GM23338 (cell line): ENCODE measurements at places on chromosomes 7 and 10.
A peak's percentile ranks its signal among the peaks of the same experiment; 100 is the strongest.

DNA sequence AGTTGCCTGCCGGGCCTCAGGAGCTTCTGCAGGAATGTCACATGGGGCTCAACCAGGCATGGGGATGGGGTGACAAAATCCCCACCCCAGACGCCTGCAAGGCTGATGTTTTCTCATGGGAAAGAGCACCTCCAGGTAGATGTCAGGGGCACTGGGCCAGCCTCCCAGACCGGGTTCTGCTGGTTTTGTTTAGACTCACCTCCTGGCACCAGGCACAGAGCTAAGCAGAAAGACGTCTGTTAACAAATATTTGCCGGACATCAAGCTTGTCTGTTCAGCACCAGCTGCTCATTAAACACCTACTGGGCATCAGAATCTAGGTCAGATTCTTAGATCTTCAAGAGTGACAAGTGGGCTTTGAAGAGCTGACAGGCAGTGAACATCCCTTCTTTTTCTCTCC is 34.9 kb upstream of the TCERG1L start:
- no peak for DNase-seq

GRCh38 chr7:21256310-21256877 is 171.5 kb upstream of the SP4 start:
- peak; percentile 58 for DNase-seq

GRCh38 chr7:38330861-38331621 is 57.6 kb upstream of the TARP start:
- peak; percentile 91 for DNase-seq

DNA sequence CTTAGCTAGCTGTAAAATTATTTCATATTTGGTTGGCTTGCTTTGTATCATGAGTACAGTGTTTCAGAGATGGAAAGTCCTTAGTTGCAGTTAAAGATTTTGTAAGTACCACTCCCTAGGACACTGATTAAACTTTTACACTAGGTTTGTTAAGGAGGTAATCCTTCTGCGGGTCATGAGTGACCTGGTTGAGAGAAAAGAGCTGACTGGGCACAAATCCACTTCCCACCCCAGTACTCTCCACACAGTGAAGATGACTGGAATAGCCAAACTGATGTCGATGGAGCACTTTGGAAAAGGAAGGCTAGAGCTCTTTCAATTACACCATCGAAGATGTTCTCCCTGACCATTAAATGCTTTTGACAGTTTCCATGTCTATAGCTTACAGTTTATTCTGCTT is 191.9 kb downstream of the CSTF2T start:
- DNase-seq = no peak

DNA sequence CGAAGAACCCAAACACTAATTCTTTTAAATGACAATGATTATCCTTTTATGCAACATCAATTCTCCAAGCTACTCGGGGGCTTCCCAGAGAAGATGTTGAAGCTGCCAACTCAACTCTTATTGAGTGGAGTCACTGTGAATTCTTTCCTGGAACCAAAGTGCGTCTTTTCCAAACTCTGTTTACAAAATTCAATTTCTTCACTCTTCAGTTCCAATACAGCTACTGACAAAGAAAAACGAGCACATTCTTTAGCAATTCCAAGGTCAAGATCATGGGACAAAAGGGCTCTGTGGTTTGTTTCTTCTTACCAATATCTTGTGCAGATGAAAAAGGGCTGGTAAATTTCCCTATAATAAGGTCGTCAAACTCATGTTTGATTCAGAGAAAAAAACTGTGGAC is 74.2 kb downstream of the FAS start:
- no peak for DNase-seq

GRCh38 chr10:47361293-47361692 is 13.1 kb downstream of the RBP3 start:
- peak; percentile 87 for DNase-seq

- no peak for DNase-seq
These were observed 12.9 kb downstream of the ZYX start for GRCh38 chr7:143394068-143394467.

- peak; percentile 87 for DNase-seq
These were observed 94.5 kb downstream of the SEC61G start for GRCh38 chr7:54664235-54665228.

GRCh38 chr10:35416619-35417312 is 80.5 kb downstream of the CCNY start:
- DNase-seq = peak; percentile 50

DNA sequence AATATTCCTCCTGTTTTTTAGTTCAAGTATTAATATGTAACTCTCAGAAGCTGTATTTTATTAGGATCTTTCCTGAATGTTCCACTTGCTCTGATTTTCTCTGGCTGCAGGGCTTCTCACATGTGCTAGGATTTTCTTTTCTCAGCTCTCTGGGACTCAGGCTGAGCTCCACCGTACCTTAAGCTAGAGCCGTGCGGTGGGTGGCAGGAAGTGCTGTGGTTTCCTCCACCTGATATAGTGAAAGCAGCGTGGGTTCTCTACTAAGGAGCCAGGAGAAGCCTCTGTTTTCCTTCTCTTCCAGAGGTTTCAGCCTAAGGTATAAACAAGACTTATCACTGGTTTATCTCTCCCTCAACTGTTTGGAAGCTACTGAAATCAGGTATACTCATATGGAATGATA is 433.6 kb downstream of the NRG3 start:
- DNase-seq = no peak

DNA sequence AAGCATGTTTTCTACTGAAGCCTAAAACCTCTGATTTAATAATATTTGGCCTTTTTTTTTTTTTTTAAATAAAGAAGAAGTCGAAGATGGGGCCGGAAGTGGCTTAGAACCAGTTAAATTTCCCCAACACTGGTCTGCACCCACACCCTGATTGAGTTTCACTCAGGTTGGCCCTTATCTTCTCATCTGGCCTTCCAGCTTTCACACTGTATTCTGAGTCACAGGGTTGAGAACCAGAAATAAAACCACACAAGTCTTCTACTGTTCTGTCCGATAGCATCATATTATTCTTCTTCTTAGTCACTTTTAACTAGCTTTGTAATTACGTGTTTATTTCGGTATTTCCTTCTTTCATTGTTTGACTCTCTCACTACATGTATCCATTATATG is 9.9 kb downstream of the ZNF365 start:
- DNase-seq = no peak

- peak; percentile 75 for DNase-seq
These were observed 1189.6 kb downstream of the SORCS1 start for GRCh38 chr10:105974803-105975456.

- peak; percentile 57 for DNase-seq
These were observed 517 bp downstream of the ITGB1 start for GRCh38 chr10:32957341-32958084.

- no peak for DNase-seq
These were observed 325.6 kb downstream of the ZNF716 start for GRCh38 chr7:57775396-57776088.

- DNase-seq = peak; percentile 76
These were observed 3.0 kb upstream of the CALHM3 start for GRCh38 chr10:103481974-103482531.

DNA sequence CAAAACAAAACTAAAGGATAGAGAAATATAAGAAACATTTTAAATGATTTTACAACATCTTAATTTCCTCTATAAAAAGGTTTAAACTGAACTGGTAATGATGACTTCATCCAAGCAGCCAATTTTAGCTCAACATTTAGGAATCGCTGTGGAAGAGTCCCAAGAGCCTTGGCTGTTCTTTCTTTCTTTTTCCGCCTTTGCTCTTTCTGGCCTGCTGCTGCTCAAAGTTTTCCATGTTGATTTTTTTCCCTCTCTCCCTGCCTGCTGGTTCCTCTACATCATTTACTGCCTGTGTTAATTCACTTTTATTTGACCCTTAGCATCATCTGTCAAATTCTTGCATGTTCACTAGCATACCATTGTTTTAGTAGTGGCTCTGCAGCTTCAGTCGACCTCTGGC is 146.9 kb downstream of the EVX1 start:
- no peak for DNase-seq

DNA sequence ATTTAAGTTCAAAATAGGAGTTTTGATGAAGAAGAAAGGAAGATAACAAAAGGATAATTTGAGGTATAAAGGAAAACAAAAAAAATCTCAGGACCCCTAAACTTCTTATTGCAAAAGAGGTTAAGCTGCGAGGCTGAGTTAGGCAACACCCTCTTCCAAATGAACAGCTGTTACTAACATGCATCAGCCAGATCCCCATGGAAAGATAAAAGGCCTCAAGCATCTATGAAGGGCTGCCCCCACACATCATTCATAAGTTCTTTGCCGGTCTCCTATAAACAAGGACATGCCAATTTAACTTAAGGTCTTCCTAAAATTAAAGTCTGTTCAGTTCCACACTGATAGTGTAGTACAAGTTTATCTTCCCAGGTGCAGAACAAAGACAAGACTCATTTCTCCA is 75.8 kb upstream of the IMMP2L start:
- DNase-seq = no peak

DNA sequence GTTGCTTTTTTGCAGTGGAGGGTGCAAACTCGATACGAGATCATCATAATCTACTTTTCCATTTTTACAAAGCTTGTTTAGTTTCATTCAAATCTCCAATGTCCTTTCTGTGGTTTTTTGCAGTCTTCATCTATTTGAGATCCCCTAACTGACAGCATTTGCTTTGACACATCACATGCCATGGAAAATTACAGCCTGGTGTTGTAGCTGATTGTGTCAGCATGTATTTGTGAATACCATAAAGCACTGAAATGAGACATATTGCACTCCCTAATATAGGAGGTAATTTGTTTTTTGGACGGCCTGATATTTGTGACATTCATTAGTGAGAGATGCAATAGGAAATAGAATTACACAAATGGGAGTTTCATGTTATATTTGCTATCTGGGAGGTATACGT is 620.8 kb downstream of the KCNMA1 start:
- no peak for DNase-seq

DNA sequence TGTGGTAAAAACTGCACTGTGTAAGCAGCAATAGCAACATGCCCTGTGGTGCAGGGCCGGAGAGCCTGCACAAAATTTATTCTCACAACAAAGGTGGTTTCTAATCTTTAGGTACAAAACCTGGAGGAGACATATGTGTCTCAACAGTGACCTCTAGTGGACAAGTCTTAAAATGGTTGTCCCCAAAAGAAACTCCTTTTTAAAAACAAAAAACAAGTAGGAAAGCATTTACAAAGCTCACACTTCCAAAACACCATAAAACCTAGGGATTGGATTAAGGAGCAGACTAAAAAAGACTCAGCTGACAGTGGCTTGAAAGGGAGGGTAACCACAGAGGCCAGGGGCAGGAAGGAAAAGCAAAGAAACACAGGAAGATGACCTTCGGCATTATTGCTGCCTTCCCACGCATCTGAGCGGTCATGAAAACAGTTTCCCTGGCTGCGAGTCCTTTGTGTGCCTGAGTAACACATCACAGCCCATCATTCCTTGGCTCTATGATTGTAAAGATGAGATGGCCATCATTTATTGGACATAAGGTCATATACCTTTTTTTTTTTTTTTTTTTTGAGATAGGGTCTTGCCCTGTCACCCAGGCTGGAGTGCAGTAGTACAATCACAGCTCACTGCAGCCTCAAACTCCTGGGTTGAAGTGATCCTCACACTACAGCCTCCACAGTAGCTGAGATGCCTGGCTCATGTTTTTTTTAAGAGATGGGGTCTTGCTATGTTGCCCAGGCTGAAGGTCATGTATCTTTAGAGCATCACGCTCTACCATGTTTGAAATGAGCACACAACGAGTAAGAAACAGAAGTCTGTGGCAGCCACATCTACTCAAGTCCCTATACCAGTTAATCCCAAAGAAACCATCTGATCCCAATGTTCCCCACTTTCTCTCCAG is 39.5 kb downstream of the RSU1 start:
- DNase-seq = peak; percentile 85

- no peak for DNase-seq
These were observed 110.0 kb upstream of the SFMBT2 start for GRCh38 chr10:7520507-7521485.

DNA sequence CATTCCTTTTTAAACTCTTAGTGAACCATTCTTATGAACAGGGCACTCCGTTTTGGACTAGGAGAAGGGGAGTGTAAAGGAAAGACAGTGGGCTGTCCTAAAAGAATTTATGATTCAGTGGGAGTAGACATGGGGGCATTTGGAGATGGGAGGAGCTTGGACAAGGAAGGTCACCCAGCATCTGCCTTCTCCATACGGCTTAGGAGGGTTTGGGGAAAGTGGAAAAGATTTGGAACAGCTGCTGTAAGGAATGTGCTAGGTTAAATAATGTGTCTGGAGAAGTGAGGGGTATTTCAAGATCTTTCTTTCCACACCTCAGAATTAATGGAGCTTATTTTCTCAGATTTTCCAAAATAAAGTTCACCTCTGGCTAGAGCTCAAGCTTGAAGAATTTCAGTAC is 24.0 kb downstream of the SLC35G1 start:
- no peak for DNase-seq

GRCh38 chr10:55063811-55064210 is 262.8 kb upstream of the PCDH15 start:
- DNase-seq = no peak

GRCh38 chr10:44411251-44411650 is 26.4 kb upstream of the CXCL12 start:
- no peak for DNase-seq

DNA sequence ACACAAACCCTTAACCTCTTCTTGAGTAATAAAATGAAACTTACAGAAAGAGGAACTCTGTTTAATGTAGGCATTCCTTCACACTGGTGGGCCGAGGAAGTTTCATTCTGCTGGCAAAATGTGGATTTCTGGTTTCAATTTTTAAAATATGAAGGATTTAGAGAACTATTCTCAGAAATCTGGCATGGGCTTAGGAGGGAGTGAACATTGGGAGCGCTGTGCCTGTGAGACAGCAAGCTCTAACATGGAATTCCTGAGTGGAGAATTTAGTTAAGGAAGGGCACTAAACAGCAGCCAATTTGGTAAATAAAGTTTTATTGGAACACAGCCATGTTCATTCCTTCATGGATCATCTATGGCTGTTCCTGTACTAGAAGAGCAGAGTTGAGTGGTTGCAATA is 751.8 kb upstream of the IGFBP3 start:
- no peak for DNase-seq

DNA sequence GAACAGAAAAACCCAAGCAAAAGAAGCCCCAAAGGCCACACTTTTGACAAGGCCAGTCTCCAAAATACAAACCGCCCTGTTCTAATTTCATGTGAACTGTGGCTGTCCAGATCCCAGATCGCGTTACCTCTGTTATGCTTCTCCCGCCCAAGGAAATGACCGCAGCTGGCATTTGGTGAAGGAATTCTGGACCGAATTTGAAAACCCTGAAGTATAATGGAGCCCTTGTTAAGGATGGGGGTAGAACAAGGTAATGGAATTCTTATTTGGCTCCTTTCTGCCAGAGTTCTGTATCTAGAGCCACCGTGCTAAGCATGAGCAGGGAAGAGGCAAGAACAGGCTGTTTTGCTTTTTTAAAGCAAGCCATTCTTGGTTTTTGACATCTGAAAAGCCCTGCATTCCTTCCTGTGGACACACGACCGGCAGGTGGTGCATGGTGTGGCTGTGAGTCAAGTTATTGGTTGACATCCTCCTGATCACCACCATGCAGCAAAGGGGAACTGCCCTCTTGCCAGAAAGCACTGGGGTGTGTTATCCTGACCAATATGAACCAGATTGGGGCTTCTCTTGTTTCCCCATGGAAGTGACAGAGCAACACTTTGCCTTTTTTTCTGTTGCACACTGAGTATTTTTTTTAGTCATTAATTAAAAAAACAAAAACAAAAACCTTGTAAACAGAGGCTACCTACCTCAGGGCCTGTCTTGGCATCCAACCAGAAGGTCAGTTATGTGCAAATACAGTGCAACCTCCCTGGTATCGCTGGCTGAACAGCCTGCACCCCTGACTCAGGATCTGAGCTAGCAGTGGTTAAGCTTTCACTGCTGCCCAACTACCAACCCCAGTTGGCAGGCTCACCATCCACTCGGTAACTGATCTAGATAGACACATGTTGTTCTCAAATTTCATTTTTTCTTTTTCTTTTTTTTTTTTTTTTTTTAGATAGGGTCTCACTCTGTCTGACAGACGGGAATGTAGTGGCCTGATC is 14.2 kb downstream of the UCMA start:
- peak; percentile 84 for DNase-seq
